Activated CD8-positive, alpha-beta memory T cell treated with anti-CD3 and anti-CD28 coated beads, Interleukin-2, amount 50 U/mL, for 4 hours (primary cell): ENCODE measurements at places on chromosomes 13 and 19.
A peak's percentile ranks its signal among the peaks of the same experiment; 100 is the strongest.

GRCh38 chr13:48580896-48581295 lies 48.0 kb upstream of the RCBTB2 start:
- DNase-seq: no peak

DNA sequence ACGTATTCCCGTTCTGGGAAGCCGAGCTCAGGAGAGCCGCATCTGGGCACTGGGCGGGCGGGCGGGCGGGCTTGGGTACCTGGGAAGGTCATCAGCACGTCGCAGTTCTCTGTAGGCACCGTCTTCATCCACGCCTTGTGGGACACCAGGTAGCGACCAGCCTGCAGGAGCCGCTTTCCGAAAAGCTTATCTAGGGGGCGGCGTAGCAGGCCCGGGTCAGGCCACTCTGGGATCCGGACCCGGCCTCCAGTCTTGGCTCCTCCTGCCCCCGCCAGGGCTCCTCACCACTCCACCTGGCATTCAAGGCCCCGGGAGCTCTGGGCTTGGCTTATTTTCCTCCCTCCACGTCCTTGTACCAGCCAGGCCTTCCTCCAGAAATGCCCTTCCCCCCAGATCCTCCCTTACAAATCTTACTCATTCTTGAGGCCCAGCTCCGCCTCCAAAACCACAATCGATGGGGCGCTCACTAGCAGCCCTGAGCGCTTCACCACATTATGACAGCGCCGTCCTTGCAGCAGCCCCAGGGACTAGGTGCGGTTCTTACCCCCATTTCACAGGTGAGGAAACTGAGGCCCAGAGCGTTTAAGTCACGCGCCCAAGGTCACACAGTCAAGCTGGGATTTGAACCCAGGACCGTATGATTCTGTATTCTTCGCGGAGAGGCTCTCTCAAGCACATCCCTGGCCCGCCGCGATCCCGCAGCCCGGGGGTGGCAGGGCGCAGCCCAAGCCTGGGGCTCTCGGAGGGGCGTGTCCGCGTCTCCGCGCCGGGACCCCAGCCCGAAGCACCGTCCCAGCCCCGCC lies 843 bp downstream of the ANO8 start:
- peak; percentile 78 for DNase-seq

DNA sequence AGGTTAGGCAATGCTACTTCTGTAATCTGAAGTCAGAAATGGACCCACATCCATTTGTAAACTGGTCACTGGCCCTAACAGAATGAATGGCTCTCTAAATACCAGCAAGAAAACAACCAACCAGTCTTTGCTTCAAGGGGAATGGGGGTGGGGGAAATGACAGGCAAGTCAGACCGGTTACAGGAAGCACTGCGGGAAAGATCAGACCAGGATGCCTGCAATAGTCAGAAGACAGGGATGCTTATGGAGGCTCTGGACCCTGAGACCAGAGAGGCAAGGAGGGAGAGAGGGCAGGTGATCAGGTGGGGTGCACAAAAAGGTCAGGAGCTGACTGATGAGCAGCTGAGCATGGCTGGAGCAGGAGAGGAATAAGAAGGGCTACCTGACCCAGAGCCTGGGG lies 13.1 kb downstream of the MED26 start:
- no peak for DNase-seq

- no peak for DNase-seq
Measured at GRCh38 chr19:31350693-31351055, 1.4 kb upstream of the TSHZ3 start.

- DNase-seq: no peak
Measured at GRCh38 chr19:18261474-18261873, 12.8 kb downstream of the IQCN start.
